ENCODE measurements at places on chromosomes 12 and 14.
A peak's percentile ranks its signal among the peaks of the same experiment; 100 is the strongest.

GRCh38 chr12:62800707-62801400, 134.1 kb downstream of the PPM1H start:
- no peaks in the 10 kb centered on the region for H3K27me3 ChIP-seq
- no peak overlapping the region for H3K27ac ChIP-seq
- no peaks in the 10 kb centered on the region for H3K4me1 ChIP-seq
- DNase-seq = no peak

DNA sequence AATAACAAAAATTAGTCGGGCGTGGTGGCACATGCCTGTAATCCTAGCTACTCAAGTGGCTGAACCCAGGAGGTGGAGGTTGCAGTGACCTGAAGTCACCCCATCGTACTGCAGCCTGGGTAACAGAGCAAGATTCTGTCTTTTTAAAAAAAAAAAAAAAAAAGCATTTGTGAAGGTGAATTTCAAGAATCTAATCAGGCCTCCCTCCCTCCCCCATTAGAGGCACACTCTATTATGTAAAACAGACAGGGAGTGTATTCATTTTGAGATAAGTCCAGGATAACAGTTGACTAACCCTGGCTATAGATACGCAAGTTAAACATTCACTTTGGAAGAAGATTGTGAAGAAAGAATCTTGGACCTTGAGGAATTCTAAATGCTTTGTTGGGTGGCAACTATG, 2.9 kb downstream of the RESF1 start:
- H3K27me3 ChIP-seq = no peaks in the 10 kb centered on the region
- H3K4me1 ChIP-seq = peaks cover 27% of the 10 kb centered on the region
- H3K27ac ChIP-seq = no peak overlapping the region
- DNase-seq = no peak
- H3K4me3 ChIP-seq = no peak overlapping the region

GRCh38 chr12:84874125-84874824, 38.3 kb downstream of the SLC6A15 start:
- H3K27me3 ChIP-seq = peaks cover 7% of the 10 kb centered on the region
- no peaks in the 10 kb centered on the region for H3K36me3 ChIP-seq
- no peaks in the 10 kb centered on the region for H3K4me1 ChIP-seq
- DNase-seq = no peak

- DNase-seq = no peak
- H3K4me1 ChIP-seq = no peaks in the 10 kb centered on the region
- no peak overlapping the region for H3K4me3 ChIP-seq
- no peaks in the 10 kb centered on the region for H3K27me3 ChIP-seq
Observed at GRCh38 chr12:18521461-18521860, 216.4 kb downstream of the PLCZ1 start.

DNA sequence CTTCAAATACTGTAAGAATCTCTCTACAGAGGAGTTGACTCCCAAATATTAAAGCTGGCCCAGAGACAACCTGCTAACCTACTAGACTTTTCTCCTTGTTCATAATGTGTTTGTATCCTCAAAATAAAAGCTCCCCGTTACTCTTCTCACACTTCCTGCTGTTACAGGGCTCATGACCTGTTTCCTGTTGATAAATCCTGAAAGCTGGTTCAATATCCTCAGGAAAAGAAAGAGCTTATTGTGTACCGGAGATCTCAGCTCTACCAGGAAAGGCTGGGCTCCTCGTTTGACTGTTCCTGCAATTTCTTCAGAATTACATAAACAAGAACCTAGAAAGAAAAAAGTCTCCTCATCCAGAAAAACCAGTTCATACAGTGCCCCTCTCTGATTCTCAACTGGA, 30.8 kb downstream of the CLEC1A start:
- H3K4me1 ChIP-seq = no peaks in the 10 kb centered on the region
- H3K27ac ChIP-seq = no peak overlapping the region
- no peaks in the 10 kb centered on the region for H3K36me3 ChIP-seq
- H3K4me3 ChIP-seq = no peak overlapping the region
- H3K27me3 ChIP-seq = no peaks in the 10 kb centered on the region

GRCh38 chr14:34093883-34094282, 143.0 kb upstream of the EGLN3 start:
- no peak overlapping the region for H3K27ac ChIP-seq
- no peaks in the 10 kb centered on the region for H3K27me3 ChIP-seq
- peaks cover 5% of the 10 kb centered on the region for H3K4me1 ChIP-seq
- H3K4me3 ChIP-seq = no peak overlapping the region

GRCh38 chr14:23361763-23362162, 3.2 kb downstream of the EFS start:
- no peaks in the 10 kb centered on the region for H3K27me3 ChIP-seq
- H3K27ac ChIP-seq = no peak overlapping the region
- no peak for DNase-seq
- no peaks in the 10 kb centered on the region for H3K36me3 ChIP-seq
- no peaks in the 10 kb centered on the region for H3K4me1 ChIP-seq
- no peak overlapping the region for H3K4me3 ChIP-seq

DNA sequence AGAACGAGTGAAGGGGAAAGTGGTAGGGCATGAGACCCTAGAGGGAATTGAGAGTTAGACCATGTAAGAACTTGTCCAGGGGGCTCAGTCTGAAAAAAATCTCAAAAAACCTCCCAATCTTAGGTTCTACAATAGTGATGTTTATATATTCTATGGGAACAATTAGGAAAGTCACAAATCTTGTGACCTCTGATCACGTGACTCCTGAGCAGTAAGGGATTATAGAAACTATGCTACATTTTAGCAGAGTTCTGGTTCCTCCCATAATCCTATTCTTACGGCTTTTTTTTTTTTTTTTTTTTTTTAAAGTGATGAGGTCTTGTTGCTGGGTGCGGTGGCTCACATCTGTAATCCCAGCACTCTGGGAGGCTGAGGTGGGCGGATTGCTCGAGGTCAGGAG, 5.8 kb downstream of the ADCK1 start:
- no peak overlapping the region for H3K4me3 ChIP-seq
- H3K27ac ChIP-seq = no peak overlapping the region
- H3K27me3 ChIP-seq = no peaks in the 10 kb centered on the region
- H3K36me3 ChIP-seq = no peaks in the 10 kb centered on the region
- H3K4me1 ChIP-seq = no peaks in the 10 kb centered on the region
- DNase-seq = no peak

DNA sequence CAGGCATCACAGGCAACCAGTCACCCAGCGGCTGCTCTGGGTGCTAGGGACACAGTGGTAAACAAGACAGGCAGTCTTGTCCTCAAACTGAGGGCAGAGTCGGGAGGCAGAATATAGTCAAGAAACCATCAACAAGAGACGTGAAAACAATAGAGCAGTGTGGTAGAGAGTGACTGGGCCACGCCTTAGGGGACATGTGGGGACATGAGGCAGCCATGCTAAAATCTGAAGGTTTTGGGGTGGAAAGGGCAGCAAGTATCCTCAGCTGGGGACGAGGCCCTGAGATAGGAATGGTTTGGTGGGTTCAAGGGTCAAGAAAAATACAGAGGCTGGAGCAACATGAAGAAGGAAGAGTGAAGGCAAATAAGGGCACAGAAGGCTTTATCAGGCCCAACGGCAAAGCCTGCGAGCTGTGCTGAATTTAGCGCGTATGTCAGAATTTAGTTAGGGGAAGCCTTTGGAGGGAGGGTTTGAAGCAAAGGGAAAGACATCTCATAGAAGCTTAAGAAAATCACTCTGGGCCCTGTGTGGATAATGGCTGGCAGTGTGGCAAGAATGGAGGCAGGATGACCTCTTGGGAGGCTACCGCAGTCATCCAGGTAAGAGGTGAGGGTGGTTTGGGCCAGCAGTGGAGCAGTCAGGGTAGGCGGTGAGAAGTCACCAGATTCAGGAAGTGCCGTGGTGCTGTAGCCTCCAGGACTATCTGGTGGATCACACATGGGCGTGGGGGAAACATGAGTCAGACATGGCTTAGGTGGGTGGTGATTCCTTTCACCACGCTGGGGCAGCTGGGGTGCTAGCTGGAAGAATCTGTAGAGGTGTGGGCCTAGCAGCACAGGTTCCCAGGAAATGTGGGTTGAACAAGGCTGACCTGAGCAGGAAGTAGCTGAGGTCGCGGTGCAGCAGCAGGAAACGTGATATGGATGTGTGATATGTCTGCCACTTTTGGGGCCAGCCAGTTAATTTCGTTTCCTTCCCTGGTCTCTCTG, 3.0 kb downstream of the EVL start:
- DNase-seq = no peak
- no peaks in the 10 kb centered on the region for H3K27me3 ChIP-seq
- no peak overlapping the region for H3K4me3 ChIP-seq

- H3K4me1 ChIP-seq = no peaks in the 10 kb centered on the region
- H3K27ac ChIP-seq = no peak overlapping the region
- H3K4me3 ChIP-seq = no peak overlapping the region
- H3K36me3 ChIP-seq = peaks cover 48% of the 10 kb centered on the region
Observed at GRCh38 chr12:53481939-53482586, 17.2 kb downstream of the MAP3K12 start.

DNA sequence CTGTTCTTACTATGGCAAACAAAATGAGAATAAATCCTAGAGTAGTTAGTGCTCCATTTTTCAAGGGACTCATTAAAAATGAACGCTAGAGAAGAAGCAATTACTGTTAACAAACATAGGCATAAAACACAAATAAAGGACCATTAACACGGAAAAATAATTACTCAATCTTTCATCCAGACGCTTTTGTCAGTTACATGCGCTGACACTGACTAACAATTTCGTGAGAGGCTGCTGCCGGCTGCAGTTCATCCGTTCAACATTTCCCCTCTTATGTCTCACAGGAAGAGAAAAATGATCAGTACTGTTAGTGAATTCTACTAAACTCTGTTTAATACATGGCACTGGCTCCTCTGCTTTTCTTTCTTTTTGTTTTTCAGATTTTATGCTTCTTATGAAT, 472.7 kb upstream of the FLRT2 start:
- no peaks in the 10 kb centered on the region for H3K36me3 ChIP-seq
- no peak for DNase-seq
- no peak overlapping the region for H3K27ac ChIP-seq

DNA sequence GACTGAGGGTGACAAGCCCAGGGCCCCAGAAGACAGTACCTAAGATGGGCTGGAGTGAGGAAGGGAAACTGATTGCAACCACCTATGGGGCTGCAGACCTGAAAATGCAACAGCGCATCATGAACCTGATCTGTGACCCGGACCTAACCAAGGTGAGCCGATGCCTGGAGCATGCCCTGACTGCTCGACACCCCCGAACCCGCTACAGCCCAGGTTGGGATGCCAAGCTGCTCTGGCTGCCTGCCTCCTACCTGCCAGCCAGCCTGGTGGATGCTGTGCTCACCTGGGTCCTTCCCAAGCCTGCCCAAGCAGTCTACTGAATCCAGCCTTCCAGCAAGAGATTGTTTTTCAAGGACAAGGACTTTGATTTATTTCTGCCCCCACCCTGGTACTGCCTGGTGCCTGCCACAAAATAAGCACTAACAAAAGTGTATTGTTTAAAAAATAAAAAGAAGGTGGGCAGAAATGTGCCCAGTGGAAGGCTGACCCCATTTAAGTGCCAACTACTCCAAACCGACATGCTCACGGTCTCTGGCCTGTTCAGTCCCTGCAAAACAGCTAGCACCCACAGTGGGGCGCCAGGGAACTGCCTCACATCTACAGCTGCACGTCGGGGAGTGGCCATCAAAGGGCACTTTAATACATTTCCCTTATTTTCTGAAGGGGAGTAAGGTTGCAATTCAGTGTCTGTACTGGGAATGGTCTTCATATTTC, 4.2 kb downstream of the RDH5 start:
- H3K4me1 ChIP-seq = peaks cover 9% of the 10 kb centered on the region
- no peaks in the 10 kb centered on the region for H3K27me3 ChIP-seq
- H3K27ac ChIP-seq = no peak overlapping the region
- no peak overlapping the region for H3K4me3 ChIP-seq
- peaks cover 4% of the 10 kb centered on the region for H3K36me3 ChIP-seq
- peak; percentile 73 for DNase-seq

- H3K4me3 ChIP-seq = no peak overlapping the region
- H3K4me1 ChIP-seq = no peaks in the 10 kb centered on the region
- DNase-seq = no peak
- H3K27me3 ChIP-seq = no peaks in the 10 kb centered on the region
Observed at GRCh38 chr12:27958675-27959074, 13.9 kb downstream of the PTHLH start.

GRCh38 chr12:108605000-108605689, 7.3 kb upstream of the TMEM119 start:
- no peaks in the 10 kb centered on the region for H3K27me3 ChIP-seq
- no peaks in the 10 kb centered on the region for H3K36me3 ChIP-seq
- H3K4me1 ChIP-seq = no peaks in the 10 kb centered on the region
- DNase-seq = no peak

DNA sequence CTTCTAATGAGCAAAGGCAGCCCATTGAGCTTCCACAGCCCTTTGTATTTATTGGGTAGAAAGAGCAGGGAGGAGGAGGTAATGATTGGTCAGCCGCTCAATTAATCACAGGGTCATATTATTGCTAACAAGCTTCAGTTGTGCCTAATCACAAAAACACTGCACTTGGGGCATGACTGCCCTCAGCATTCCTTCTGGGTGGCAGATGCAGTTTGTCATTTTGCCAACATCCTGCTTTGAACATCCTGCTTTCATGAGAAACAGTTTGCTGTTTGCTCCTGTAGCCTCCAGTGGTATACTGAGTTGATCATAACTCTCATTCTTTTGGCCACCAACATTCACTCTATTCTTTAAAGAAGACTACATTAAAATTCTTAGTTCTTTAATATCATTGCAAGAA, 462.9 kb upstream of the MIS18BP1 start:
- H3K27ac ChIP-seq = no peak overlapping the region
- H3K27me3 ChIP-seq = no peaks in the 10 kb centered on the region
- no peak for DNase-seq

DNA sequence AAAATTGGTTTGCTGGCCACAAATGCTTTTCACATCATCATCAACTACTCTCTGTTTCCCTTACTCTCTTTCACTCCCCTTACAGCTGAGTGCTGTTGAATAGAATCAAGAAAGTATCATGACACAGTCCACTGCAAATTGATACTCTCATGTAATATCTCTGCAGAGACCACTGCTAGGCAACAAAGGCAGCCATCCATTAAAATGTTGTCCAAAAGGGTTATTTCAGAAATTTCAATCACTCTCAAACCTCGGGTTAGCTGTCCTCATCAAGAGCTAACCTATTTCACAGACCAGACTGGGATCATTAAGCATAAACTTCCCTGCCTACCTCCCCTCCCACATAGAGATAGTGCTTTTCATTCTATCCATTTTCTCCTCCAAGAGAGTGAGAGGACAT, 186.7 kb downstream of the PLCZ1 start:
- no peak for DNase-seq
- no peaks in the 10 kb centered on the region for H3K4me1 ChIP-seq
- no peak overlapping the region for H3K4me3 ChIP-seq
- H3K27ac ChIP-seq = no peak overlapping the region
- no peaks in the 10 kb centered on the region for H3K36me3 ChIP-seq

GRCh38 chr12:125676366-125676765, 611.1 kb downstream of the AACS start:
- no peak overlapping the region for H3K4me3 ChIP-seq
- DNase-seq = no peak
- no peaks in the 10 kb centered on the region for H3K4me1 ChIP-seq
- H3K36me3 ChIP-seq = no peaks in the 10 kb centered on the region
